Activated CD4-positive, alpha-beta T cell treated with anti-CD3 and anti-CD28 coated beads for 24 hours (primary cell): ENCODE measurements at places on chromosomes 7 and 10.

GRCh38 chr10:125967533-125967932 lies 71.2 kb downstream of the FANK1 start:
- no peak for DNase-seq

DNA sequence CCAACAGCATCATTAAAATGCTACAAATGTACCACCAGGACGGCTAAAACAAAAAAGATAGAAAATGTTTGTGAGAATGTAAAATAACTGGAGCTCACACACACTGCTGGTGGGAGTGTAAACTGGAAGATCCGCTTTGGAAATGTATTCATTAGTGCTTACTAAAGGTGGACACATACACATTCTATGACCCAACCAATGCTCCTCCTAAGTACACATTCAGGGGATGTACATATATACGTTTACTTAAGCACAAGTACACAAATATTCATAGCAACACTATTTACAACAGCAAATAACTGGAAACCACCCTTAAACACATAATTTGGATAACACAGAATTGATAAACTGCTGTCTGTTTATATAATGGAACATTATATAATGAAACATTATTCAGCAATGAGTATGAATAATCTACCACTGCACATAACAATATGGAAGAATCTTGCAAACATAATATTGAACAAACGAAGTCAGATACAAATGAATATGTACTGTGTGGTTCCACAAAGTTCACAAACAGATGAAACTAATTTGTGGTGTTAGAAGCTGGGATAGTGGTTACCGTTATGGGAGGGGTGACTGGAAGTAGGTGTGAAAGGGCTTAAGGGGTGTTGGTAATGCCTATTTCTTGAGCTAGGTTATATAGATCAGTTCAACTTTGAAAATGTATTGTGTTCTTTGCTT lies 52.1 kb downstream of the STRA8 start:
- DNase-seq: no peak

DNA sequence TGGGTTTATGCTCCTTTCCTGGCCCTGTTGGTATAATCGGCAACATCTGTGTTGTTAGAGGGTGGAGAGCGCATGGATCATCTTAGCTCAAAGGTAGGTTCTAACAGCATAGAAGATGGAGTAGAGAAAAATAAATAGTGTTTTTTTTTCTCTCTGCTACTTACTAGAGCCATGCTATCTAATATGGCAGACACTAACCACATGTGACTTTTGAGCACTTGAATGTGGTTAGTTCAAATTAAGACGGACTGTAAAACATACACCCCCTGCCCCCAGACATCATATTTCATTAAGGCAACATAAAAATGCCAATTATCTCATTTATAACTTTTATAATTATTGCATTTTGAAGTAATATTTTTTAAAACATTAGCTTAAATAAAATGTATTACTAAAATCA lies 525.1 kb downstream of the KIF20B start:
- DNase-seq: no peak

DNA sequence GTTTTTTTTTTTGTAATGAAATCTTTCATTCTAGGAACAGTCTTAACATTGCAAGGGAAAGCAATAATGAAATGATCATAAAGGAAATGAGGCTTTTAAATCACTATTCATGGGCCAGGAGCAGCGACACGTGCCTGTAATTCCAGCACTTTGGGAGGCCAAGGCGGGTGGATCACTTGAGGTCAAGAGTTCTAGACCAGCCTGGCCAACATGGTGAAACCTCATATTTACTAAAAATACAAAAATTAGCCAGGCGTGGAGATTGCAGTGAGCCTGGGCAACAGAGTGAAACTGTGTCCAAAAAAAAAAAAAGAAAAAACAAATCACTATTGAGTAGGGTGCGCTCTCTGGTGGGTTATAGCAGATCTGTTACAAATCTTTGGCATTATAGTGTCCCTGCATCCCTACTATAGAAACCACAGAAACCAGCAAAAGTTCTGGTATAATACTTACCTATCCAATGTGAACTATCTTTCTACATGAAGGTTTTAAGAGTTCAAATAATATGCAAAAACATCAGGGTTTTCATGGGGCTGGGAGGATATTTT lies 72.1 kb downstream of the GLI3 start:
- DNase-seq: no peak

DNA sequence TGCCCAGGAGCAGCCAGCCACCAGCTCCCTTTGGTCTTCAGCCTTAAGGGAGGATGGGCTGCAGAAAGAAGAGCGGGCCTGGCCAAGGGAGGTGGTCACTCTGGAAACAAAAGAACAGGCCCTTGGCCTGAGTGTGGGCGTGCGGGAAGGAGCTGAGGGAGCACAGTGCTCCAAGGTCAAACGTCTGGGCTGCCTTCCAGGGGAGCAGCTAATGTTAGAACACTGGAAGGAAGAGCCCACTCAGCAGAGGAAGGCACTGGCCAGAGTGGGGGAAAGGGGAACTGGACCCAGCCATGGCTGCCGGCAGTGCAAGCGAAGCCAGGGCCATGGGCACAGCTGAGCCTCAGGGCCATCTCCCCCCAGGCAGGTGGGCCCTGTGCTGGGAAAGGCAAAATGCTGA lies 42.7 kb downstream of the FAM53B start:
- no peak for DNase-seq

- DNase-seq: no peak
Observed at GRCh38 chr7:39616138-39616537, 7.2 kb upstream of the RALA start.

DNA sequence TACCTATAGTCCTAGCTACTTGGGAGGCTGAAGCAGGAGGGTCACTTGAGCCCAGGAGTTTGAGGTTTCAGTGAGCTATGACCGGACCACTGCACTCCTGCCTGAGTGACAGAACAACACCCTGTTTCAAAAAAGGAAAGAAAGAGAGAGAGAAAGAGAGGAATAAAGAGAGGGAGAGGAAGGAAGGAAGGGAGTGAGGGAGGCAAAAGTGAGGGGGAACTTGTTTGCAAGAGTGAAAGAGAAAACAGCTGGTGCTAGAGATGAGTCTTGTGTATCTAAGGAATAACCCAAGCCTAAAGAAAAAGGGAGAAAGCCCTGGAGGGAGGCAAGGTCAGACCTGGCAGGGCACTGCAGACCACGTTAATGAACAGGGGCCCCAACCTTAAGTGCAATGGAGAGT lies 4.8 kb upstream of the NT5C2 start:
- no peak for DNase-seq

GRCh38 chr10:57015187-57015586 lies 654.1 kb upstream of the ZWINT start:
- DNase-seq: no peak

GRCh38 chr10:68301301-68301700 lies 30.6 kb upstream of the HNRNPH3 start:
- DNase-seq: no peak

DNA sequence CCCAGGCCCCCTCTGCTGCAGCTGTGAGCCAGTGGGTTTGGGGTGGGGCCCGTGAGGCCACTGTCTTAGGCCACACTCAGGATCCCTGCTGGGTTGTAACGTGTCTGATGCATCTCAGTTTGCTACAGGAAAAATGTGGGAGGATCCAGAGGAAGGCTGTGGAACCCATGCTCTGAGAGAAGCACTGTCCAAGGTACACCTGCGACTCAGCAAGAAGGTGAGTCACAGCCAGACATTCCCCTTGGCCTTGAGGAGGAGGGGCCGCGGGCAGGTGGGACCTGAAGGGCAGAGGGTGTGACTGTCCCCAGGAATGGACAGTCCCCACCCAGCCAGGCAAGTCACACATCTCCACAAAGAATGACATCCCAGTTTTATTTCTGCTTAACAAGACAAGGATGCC lies 27.8 kb upstream of the C10orf120 start:
- DNase-seq: no peak

DNA sequence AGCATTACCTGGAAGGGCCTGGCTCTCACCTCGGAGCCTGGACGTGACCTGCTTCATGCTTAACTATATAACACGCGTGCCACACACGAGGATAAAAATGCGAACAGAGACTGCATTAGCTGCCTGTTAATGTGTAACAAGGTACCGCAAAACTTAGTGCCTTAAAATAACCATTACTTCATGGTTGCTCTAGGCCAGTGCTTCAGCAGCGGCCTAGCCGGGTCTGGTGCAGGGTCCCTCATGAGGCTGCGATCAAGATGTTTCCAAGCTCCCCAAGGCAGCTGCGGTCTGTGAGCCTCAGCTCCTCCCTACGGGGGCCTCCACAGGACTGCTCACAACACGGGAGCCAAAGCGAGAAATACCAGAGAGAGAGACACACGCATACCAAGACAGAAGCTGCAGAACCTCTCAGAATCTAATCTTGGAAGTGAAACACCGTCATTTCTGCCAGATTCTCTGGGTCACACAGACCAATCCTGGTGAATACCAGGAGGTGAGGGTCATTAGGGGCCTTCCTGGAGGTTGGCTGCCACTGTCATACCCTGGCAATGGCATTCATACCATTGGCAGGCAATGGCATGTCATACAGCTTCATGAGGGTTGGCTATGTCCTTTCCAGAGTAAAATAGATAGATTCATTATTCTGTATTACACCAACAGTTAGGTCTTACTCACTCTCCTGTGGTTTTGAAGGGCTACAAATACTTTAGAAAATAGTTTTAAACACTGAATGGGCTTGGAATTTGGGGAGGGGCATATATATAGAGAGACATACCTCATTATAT lies 94.5 kb downstream of the HIPK2 start:
- DNase-seq: no peak

DNA sequence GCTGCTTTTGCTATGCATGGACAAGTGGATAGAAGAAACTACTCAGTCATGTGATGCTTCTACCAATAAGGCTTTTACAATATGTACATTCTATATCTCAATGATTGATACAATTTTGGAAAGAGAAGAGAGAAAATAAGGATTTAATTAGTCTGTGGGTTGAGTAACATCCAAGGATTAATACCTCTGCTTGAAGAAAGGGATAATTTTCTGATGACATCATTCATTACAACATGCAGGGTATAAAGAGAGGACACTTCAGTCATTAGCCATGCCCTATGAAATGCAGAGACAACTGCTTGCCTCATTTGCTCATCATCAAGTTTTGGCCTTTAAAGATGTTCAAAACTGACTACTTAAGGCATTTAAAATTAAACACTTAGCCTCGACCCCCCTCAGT lies 237.3 kb downstream of the AHR start:
- no peak for DNase-seq

DNA sequence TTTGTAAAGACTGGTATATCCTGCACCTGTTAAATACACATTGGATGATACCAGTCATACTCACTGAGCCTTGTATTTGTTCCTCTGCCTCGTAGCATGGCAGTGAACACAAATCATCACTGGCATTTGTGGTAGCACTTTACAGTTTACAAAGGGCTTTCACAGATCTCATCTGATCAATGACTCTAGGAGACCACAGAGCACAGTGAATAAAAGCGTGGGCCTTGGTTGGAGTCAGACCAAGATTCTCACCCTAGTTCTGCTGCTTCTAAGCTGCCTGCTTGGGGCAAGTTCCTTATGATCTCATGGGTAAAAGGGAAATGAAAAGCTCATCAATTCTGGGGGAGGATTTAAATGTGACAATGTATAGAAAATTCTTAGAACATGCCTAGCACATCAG lies 129.9 kb upstream of the AGK start:
- no peak for DNase-seq

- peak; percentile 47 for DNase-seq
Observed at GRCh38 chr7:37354656-37355131, 94.0 kb downstream of the ELMO1 start.

DNA sequence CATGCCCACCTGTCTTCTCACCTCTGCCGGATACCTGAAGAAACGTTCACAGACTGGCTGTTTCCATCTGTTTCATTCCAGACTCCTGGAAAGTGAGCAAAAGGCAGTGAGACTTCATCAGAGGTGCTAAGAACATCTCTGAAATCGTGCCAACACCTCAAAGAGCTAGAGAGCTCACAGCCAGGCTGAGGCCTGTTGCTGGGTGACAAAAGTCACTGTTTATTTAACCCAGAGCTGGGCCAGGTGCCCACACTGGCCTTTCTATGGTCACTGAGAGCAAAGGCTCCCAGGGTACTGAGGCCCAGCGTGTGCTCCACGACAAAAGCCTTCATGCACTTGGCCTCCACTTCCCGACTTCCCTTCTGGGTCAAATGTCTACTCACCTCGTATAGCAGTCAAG lies 3.7 kb upstream of the NANOS1 start:
- DNase-seq: no peak

DNA sequence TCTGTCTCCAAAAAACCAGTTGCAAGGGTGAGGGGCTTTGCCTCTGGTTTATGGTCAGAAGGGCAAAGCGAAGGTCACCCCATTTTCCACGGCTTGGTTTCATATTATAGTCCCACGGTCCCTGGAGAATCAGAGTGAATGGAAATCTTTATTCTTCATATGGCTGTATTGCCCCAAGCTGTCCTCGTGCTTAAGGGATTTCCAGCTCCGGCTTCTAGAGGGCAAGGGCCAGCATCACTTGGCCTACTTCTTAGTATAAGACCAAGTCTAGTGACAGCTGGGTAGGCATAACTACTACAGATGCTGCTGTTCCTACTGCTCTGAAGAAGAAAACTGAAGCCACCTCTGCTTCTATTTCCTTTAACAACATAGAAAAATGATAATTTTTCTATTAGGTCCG lies 63.2 kb downstream of the PARP12 start:
- no peak for DNase-seq

DNA sequence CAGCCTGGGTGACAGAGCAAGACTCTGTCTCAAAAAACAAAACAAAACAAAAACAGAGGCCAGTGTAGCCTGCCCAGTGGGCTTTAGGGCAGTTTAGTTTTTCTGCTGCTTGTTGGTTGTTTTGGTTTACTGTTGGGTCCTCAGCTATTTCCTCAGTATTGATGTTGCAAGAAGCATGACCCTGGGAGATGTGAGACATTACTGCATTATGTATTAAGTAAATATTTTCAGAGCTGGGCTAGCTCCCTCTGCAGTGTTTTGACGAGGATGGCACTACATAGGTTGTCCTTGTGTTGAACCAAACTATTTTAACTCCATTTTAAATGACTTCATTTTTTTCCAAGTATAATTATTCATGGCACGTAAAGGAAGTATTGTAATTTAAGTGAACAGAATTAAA lies 4.8 kb downstream of the AKAP9 start:
- DNase-seq: no peak

DNA sequence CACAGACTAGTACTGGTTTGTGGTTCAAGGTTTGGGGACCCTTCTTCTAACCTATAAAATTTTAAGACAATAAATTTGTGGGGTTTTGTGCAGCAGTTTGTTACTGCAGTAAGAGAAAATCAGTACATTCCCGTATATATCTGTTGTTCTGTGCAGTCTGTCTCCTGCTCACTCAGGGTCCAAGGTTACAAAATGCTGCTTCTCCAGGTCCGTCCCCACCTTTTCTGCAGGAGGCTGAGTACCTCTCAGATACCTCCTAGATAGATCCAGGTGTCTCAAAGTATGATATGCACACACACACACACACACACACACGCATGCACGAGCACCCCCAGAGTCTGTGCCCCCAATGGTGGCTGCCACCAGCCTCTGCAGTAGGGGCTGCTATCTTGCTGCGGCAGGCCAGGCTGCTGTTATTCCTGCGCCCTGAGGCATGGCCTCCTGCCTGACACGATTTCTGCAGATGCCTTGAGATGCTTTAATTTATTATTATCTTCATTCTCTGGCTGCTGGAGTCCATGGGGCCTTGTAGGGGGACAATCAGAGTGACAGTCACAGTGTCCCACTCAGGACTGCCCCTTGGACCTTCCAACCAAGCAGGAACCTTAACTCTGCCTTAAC lies 25.2 kb upstream of the ASL start:
- no peak for DNase-seq
